ENCODE measurements at places on chromosomes 5 and 9.

GRCh38 chr5:53480416-53481158 is at the start of gene FST:
Gene FST, plus strand, starts transcription at chr5:53480629. Its CDS starts 163 bp downstream, at chr5:53480792.
- peak; percentile 60 for DNase-seq

DNA sequence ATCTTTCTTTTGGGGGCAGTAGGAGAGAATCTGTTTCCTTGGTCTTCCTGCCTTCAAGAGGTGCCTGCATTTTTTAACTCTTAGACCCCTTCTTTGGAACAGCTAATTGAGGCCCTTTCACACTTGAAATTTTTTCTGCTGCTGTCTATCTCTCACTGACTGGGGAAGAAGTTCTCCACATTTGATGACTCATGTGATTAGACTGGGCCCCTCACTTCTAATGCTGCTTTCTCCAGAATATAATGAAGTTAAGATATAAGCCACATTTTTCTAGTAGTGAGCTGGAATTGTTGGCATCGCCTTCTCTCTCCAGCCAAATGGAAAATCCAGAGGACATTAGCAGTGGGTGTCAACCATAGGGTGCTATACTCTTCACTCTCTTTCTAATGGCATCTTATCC is 12.4 kb downstream of the ZNF474 start:
- DNase-seq, result no peak

- DNase-seq, result no peak
Observed at GRCh38 chr5:80106916-80107315, 71.8 kb downstream of the THBS4 start.

DNA sequence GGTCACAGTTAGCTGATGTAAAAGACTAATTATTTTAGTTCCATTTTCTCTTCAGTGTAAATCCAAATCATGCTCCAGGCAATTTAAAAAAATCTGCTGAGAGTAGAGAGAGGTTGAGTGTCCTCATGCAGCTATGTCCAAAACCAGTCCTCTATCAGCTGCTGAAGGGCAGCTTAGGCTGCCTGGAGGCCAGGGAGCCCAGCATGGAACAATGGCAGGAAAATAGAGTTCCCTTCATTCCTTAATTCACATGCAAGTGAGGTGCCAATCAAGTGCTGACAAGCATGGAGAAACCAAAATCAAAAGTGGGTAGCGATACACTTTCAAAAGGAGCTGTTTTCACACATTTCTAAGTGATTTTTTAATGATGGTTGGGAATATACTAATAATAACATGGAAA is 78.3 kb upstream of the POU5F2 start:
- DNase-seq, result no peak

DNA sequence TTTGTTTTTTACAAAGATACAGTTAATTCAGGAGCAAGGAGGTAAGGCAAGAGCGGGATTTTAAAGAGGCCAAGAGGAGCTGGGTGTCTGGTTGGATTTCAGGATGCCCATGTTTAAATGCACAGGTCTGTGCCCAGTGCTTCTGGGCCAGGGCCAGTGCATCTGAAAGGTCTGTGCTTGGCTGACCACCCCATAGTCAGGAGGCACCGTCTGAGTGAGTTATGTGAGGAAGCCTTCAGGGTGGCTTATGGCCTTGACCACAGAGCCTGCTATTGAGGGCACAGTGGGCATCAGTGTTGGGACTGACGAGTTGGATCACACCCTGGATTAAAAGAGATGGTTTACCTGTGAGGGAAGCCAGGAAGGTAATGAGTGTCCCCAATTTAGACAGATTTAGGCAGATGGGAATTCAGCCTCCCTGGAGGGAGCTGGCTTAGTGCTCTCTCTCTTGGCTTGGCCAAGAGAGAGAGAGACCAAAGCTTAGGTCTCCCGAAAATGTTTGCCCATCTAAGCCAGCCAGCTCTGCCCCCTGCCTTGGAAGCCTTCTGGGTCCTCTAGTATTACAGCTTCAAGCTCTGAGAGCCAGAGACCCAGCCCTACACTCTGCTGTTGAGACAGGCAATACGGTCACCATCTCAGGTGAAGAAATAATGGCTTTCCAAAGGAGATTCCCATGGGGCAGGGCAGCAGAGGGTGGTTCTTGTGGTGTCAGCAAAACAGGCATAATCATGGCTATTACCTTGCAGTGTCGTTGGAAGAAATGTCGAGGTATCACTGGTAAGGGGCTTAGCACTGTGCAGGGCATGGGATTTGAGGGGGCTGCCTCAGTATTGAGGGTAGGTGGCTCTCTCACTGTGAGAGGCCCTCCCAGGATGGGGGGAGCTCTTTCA is 68.6 kb downstream of the RGS3 start:
- DNase-seq, result no peak

GRCh38 chr9:70470050-70471015 is 55.9 kb upstream of the KLF9 start:
- no peak for DNase-seq

- no peak for DNase-seq
Observed at GRCh38 chr9:96559339-96559943, 60.2 kb downstream of the CDC14B start.

DNA sequence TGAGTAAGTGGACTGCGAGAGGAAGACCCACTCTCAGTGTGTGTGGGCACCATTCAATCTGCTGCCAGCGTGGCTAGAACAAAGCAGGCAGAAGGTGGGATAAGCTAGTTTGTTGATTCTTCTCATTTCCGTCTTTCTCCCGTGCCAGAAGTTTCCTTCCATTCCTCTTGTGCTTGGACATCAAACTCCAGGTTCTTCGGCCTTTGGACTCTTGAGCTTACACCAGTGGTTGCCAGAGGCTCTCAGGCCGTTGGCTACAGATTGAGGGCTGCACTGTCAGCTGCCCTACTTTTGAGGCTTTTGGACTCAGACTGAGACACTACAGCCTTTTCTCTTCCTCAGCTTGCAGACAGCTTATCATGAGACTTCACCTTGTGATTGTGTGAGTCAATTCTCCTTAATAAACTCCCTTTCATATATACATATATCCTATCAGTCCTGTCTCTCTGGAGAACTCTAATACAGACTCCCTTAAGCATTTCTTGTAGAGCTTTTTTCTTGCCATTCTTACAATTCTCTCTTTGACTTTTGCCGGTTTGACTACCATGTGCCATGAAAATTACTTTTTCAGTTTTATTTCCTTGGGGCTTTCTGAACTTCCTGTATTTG is 494.9 kb downstream of the PRR16 start:
- no peak for DNase-seq

GRCh38 chr9:19967888-19968459 is 179.1 kb upstream of the SLC24A2 start:
- DNase-seq, result no peak
